ENCODE measurements at places on chromosomes 6 and 20.

DNA sequence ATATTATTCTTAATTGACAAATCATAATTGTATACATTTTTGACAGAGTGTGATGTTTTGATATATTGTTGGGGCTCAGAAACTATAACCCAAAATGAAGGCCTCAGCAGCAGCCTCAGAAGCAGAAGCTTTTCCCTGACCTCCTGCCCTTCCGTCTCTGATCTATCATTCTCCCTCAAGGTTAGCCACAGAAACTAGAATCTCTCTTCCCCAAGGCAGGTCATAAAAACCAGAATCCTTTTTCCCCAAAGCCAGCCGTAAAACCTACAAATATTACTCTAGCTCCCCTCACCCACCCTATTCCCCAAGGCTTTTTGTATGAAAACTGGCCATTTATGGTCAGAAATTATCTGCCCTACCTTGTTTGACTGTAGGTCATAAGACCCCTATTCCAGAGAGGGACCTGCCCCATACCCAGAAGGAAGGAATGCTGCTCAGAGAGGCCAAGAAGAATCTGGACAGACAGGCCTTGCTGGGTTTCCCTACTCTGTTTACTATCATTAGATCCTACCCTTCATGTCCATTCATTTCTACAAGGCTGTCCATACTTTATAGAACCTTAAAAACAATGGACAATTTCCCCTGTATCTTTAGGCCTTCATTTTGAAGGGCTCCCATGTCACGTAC, 14.5 kb downstream of the OR2B2 start:
- no peak for DNase-seq

GRCh38 chr6:108581237-108581931, 20.7 kb downstream of the FOXO3 start:
- DNase-seq: peak; percentile 67

DNA sequence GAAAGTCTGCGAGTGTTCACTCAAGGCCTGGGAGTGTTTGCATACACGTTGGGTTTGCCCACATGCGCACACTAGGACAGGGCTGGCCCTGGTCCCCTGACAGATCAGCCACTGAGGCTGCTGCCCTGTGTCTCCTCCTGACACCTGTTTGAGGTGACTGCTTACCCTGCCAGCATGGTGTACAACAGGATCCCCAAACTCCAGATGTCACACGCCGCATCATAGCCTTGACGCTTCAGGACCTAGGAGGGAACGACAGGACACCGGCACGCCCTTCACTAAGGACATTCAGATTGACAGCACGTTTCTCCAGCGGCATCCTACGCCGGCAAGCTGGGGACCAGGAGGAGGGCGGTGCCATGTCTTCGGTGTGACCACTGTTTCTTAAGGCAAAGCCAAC, 37.0 kb upstream of the MPC1 start:
- DNase-seq: no peak

DNA sequence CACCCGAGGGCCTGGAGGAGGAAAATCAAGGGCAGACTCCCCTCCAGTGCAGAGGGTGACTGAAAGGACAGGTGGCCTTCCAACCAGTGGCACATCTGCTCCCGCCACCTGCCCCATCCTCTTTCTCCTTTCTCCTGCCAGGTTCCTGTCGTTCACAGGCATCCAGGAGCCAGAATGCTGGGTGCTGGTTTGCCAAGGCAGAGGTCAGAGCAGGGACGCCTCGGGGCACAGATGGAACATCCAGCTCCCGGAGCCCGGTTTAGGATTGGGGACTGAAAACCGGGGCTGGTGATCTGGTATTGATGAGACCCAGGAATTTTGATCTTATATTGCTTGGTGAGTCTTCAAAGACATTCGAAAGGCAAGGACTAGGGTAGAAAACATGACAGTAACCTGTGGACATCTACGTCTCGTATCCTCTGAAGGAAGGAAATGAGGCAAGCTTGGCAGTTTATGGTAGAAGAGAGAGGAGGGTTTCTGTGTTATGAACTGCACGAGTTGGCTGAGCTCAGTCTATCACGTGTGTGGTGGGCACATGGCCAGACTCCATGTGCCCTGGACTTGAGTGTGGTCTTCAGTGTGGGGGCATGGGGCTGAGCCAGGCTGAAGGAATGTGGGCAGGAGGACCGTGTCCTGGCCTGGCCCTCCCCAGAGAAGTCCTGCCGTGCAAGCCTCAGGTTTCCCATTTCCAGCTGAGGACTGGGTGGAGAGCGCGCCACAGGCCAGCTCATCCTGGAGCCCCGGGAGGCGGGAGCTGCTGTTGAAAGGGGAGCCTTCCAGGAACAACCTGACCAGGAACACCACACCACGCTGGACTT, 74.2 kb downstream of the IRF4 start:
- DNase-seq: no peak

GRCh38 chr6:126939784-126940183, 178.7 kb upstream of the RSPO3 start:
- DNase-seq: no peak

DNA sequence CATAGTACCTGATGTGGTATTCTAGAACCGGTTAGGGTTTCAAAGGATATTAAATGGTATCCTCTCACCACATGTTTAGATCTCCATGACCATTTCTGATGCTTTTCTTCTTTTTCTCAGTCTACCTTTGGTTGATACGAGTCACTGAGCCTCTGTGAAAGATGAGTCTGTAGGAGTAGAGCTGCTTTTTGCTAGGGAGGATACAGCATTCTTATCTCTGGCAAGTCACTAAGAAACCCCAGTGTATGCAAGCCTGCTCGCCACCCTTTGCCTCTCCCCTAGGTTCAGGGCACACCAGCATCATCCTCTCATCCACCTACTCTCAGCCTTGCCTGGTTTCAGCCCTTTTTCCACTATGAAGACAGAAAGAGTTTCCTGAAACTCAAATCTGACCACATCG, 89.9 kb downstream of the MTFR2 start:
- no peak for DNase-seq

- no peak for DNase-seq
Observed at GRCh38 chr6:82739303-82739702, 326.3 kb downstream of the UBE3D start.

DNA sequence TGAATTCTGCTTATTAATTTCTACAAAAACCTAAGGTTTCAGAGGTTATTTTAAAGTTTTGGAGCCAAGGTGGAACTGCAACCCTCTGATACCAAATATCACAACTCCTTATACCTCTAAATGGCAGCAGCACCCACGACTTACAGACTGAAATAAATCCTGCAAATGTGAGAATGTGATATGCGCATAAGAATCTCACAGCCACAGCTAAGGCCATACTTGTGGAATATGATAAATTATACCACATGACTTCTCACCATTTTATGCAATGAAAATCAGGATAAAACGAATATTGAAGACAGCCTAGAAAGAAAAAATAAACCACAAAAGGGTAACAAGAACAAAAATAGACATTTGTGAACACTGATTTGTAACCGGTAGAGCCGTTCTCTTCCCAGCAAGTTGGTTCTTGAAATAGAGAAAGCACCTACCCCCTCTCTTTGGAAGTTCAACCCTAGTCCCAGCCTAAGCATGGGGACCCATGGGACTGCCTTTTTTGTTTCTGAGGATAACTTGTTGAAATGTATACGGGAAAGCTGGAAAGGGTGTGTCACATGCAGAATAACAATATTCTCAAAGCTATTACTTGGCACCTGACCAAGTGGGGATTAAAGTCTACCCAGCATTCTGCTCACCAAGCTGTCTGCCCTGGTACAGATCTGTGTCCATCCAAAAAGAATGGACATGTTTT, 47.1 kb upstream of the MCM9 start:
- peak; percentile 85 for DNase-seq

DNA sequence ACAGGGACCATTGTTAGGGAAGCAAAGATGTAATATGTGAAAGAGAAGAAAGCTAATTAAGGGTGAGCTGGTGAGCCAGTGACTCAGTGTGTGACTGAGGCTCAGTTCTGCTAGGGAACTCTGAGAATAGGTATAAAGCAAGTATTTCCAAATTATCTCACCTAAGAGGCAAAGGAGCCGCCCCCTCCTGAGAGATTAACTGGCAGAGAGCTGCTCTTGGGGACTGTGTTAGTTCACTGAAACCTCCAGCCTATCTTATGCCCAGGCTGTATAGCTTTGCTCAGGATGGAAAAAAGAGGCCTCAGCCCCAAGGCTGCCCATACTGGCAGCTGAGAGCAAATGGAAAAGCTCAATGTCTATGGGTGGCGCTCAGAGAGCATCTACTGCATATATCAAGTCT, 152.0 kb downstream of the PAK5 start:
- DNase-seq: no peak

GRCh38 chr6:63530182-63530581, 42.1 kb upstream of the LOC128125822 start:
- no peak for DNase-seq
